ENCODE measurements at places on chromosomes 1 and 21.
A peak's percentile ranks its signal among the peaks of the same experiment; 100 is the strongest.

- no peak for DNase-seq
Measured at GRCh38 chr1:202578565-202578964, 131.7 kb downstream of the SYT2 start.

- no peak for DNase-seq
Measured at GRCh38 chr1:32329931-32330466, 6.0 kb downstream of the MARCKSL1 start.

DNA sequence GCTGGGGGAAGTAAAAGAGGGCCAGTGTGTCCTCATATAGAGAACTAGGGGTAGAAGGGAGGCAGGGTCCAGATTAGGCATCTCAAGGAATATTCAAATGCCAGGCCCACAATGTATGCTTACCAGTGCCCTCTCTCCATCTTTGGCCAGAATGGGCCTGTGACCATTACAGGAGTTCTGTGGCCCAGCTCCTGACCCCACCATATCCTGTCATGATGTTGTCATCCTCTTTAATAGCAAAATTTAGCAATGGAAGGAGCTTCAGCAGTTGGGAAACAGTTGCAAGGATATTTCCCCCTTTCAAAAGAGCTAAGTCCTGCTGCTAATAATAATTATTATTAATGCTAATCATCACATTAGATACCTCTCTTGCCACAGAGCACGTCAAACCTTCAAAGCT is 49.3 kb upstream of the JUN start:
- DNase-seq, result no peak

DNA sequence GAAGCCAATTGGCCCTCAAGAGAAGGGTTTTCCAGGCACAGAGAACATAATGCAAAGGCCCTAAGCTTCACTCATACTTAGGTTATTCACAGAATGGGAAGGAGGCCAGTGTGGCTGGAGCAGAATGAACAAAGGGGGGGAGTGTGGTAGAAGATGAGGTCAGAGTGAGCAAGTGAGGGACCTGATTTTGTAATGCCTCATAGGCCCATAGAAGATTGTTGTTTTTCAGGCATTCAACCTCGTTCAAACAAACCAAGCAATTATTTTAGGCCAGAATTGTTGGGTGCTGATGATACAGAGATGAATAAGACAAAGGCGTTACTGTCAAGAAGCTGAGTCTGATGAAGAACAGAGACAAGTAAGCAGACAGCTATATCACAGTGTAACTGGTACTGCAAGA is 54.5 kb upstream of the RAP1A start:
- DNase-seq, result no peak

GRCh38 chr1:149885339-149886120 is 13.8 kb upstream of the BOLA1 start:
- DNase-seq, result peak; percentile 86

GRCh38 chr21:20108016-20108415 is 890.2 kb upstream of the NCAM2 start:
- no peak for DNase-seq

DNA sequence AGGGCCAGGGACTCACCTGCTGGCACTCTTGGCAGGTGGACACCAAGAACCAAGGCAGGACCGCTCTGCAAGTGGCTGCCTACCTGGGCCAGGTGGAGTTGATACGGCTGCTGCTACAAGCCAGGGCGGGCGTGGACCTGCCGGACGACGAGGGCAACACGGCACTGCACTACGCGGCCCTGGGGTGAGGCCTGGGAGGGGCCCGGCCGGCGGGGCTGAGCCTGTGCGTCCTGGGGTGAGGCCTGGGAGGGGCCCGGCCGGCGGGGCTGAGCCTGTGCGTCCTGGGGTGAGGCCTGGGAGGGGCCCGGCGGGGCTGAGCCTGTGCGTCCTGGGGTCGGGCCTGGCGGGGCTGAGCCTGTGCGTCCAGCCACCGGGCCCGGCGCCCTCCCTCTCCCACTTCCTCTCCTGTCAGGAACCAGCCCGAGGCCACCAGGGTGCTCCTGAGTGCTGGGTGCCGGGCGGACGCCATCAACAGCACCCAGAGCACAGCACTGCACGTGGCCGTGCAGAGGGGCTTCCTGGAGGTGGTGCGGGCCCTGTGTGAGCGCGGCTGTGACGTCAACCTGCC is 4.6 kb upstream of the MMP23B start:
- no peak for DNase-seq

DNA sequence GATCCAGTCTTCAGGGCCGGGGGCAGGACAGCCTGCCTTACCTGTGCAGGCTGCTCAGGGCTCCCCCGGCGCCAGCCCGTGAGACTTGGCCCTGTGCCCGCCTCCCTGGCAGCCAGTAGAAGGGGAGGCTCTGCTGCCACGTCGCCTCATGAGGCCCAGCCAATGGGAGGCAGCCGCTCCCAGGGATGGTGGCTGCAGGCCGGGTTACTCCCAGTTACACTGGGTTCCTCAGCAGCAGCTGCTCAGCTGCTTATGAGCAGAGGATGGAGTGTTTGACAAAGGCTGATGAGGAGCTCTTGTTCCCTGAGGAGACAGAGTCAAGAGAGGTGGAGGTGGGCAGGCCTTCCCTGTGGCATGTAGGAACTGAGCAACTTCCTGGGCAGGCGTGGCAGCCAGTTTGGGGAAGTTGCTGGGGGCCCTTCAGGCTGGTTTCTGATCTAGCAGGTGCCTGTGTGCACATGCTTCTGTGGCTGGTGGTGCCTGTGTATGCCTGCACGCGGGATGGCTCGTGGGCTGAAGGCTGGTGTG is 5.5 kb downstream of the MFSD2A start:
- peak; percentile 25 for DNase-seq

DNA sequence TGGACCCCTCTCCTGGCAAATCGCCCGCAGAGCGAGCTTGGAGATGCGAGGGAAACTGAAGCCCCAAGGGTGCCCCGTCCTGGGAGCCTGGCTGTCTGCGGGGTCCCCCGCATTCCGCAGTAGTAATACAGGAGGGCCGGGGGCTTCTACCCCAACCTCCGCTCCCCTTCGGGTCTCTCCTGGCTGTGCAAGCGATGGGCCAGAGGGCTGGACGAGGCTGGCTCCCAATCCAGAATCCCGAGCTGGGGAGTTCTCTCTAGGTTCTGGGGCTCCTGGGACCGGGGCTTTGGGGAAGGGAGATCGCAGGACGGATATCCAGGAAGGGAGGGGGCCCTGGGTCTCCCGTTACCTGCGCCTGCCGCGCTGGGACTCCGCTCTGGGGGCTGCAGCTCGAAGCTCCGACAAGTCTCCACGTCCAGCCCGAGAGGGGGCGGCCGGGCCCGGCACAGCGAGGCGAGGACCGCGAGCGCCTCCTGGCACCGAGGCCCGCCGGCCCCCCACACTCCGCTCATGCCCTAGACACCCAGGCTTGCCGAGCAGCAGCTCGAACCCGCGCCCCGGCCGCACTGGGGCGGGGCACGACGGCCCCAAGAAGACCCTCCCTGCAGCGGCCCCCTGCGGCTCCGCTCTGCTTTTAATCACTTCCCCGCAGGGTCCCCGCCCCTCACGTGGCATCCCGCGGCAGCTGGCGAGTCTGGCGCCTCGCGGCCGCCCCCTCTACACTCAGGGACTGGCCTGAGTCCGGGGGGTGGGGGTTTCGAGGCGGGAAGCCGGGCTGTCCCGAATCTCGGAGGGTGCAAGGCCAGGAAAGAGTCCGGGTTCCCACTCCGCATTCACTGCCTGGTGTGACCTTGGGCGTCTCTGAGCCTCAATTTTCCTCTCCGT is at the start of gene SYT6:
SYT6 (minus strand) TSS at position 609 of the 885 bp plus-strand sequence; CDS start at position 512, 97 bp downstream.
- no peak for DNase-seq

- no peak for DNase-seq
Measured at GRCh38 chr1:208772891-208773290, 528.7 kb upstream of the PLXNA2 start.

- no peak for DNase-seq
Measured at GRCh38 chr1:64343105-64343822, 126.7 kb upstream of the CACHD1 start.

DNA sequence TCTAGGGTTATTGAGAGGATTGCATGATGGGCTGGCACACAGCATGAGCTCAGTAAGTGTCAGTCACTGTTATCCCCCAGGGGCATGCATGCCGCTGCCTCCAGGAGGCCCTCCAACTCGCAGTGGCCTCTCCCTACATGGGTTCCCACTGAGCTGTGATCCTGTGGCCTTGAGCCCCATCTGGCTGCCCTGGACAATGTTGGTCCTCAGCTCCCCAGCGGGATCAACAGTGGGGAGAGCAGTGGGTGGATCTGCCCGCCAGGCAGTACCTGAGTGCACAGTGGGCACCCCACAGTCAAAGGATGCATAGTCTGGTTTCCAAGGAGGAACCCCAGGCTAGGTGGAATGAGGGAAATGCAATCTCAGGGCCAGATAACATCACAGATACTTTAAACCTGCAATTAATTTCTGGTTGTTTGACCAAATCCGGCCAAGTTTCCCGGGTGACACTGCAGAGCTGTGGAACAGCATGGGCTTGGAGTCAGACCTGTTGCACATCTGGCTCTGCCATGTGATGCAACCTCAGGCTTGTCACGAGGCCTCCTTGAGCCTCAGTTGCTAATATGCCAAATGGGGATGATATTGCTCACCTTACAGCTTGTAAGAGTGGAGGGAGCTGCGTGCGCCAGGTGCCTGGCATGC is 9.3 kb downstream of the PADI3 start:
- DNase-seq, result no peak

DNA sequence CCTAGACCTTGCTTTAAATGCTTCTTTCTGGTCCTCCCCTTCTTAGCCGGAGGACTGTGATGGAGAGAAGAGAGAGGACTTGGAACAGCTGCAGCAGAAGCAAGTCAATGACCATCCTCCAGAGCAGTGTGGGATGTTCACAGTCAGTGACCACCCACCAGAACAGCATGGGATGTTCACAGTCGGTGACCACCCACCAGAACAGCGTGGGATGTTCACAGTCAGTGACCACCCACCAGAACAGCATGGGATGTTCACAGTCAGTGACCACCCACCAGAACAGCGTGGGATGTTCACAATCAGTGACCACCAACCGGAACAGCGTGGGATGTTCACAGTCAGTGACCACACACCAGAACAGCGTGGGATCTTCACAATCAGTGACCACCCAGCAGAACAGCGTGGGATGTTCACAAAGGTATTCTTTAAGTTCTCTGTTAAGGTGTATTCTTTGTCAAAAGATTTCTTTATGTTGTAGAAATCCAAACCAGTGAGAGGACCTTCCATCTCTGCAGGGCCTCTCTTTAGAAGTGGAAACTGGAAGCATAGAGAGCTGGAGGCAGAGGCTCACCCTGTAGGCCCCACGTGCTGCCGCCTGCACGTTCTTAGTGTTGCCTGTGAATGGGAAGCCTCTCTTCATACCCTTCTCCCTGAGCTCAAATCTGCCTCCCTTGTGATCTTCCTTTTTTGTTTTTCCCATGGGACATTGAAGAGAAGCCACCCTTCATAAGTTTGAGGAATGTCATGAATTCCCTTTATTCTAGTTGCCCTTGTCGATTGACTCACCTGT is 10.6 kb downstream of the PCNT start:
- DNase-seq, result no peak

GRCh38 chr1:3155056-3155925 is 86.3 kb downstream of the PRDM16 start:
- DNase-seq, result no peak

DNA sequence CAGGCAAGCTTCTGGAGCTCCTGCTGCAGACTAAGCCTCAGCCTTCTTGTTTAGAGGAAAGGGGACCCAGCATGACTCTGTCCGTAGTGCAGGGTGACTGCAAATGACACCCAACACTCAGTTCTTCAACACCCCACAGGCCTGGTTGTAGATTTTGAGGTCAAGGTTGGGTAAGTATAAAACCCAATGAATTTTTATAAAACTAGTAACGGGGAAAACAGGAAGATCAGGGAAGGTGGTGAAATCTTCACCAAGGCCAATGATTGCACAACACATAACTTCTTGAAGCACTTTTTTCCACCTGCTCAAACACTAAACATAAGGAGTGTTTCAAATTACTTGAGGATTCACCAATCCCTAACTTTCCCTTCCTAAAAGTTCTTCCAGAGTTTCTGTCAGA is 89.4 kb upstream of the JAK1 start:
- DNase-seq, result no peak

DNA sequence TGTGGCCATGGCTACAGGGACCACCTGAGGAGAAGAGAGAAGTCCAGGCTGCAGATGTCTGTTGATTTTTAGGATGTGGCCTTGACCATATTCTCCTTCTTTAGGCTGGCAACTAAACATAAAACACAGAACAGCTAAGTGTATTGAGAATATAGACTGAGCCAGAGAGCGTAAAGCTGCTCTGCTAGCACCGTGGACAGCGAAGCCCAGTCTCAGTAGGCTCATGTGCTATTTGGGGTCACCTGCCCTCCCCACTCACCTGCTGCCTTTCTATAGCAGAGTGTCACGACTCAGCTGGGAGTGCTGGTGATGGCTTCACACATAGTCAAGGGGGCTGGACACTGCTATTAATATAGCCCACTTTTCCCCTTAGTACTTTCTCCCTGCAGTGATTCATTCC is 278.5 kb downstream of the KCNH1 start:
- no peak for DNase-seq

DNA sequence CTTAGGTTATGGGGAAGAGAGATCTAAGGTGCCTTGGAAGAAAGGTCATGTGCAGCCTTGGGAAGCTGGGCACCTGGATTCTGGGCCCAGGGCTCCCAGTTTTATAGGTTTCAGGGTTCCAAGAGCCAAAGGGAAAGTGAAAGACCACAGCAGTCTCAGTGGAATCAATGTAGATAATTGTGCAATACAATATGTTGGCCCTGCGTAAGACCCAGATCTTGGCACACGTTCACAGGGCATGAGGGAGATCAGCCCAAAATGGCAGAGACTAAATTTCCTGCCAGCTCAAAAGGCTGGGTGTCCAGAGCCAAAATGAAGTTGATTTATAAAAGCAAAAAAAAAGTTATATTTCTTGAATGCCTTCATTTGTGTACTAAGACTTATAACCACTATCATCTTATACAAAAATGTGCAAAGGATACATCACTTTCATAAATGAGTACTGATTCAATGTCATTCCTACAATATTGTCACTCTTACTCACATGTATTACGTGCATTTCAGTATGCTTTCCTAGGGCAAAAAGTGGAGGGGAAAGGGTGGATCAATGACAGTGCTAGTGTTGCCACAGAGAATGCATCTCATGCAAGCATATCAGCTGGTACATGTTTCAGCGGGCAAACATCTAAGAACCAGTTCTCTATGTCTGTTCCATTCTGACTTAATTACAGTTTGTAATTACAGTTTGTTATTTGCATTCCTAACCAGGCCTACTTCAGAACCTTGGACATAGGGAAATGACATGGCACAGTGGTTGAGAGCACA is 22.5 kb upstream of the NPL start:
- DNase-seq, result no peak

GRCh38 chr1:199751962-199752687 is 275.4 kb upstream of the NR5A2 start:
- DNase-seq, result no peak

GRCh38 chr1:112504001-112504660 is 4.6 kb upstream of the WNT2B start:
- no peak for DNase-seq

DNA sequence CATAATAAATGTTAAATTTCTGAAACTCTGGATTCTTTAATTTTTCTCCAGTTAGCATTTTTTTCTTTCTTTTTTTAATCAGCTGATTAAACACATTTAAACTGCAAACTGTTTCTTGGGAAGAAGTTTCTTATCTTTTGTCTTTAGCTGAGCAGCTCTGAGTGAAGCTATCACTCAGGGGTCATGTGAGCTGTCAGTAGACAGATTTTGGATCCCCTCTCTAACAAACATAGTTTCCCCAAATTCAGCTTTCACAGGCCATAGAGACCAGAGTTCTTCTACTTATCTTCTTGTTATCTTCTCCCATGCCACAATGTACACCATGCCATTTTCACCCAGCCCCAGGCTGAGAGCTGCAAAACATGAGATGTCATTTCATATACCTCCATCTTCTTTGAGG is 148.9 kb downstream of the CDC42BPA start:
- no peak for DNase-seq

All from activated CD4-positive, alpha-beta memory T cell treated with anti-CD3 and anti-CD28 coated beads for 36 hours (primary cell).